ENCODE measurements at places on chromosomes 16 and 17.

GRCh38 chr16:79845734-79846135, 245.2 kb upstream of the MAF start:
- DNase-seq, result no peak
- no peaks in the 10 kb centered on the region for H3K4me1 ChIP-seq
- no peaks in the 10 kb centered on the region for H3K27me3 ChIP-seq
- H3K27ac ChIP-seq, result no peak overlapping the region
- no peak overlapping the region for H3K4me3 ChIP-seq
- H3K36me3 ChIP-seq, result no peaks in the 10 kb centered on the region

GRCh38 chr16:25563700-25564099, 128.1 kb upstream of the HS3ST4 start:
- no peak for DNase-seq
- H3K4me3 ChIP-seq, result no peak overlapping the region
- H3K36me3 ChIP-seq, result peaks cover 9% of the 10 kb centered on the region
- H3K27me3 ChIP-seq, result no peaks in the 10 kb centered on the region
- peaks cover 6% of the 10 kb centered on the region for H3K4me1 ChIP-seq

DNA sequence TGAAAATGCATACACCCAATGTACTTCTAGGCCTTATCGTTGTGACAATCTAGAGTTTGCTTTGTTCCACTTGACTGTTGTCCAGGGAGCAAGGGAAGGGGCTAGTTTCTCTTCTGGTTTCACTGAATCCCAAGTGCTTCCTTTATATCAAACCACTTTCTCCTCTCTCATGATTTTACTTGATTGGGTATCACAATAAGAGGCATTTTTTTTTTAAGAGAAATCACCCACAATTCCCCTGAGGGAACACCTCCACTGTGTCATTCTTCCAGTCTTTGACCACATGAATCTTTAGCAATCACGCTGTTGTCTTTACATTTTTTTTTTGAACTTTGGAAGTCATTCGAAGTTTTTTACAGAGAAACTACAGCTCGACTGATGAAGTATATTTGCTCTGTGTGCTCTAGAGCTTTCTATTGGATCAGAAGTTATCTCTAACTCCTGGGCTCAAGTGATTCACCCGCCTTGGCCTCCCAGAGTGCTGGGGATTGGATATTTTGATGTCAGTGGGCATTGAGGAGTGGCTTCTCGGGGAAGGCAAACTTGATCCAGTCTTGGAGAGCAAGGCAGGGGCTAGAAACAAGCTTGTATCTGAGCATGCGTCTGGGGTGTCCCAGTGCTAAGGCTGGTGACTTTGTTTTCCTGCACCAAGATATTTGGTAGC, 3.0 kb downstream of the CDH1 start:
- peaks cover 13% of the 10 kb centered on the region for H3K4me1 ChIP-seq
- H3K27me3 ChIP-seq, result no peaks in the 10 kb centered on the region
- H3K4me3 ChIP-seq, result peak overlapping the region; percentile 22
- DNase-seq, result no peak
- H3K36me3 ChIP-seq, result peaks cover 10% of the 10 kb centered on the region

GRCh38 chr16:3920206-3920605, 39.7 kb upstream of the CREBBP start:
- DNase-seq, result no peak
- H3K36me3 ChIP-seq, result peaks cover 4% of the 10 kb centered on the region
- H3K4me1 ChIP-seq, result no peaks in the 10 kb centered on the region

- peaks cover 8% of the 10 kb centered on the region for H3K36me3 ChIP-seq
- H3K4me1 ChIP-seq, result no peaks in the 10 kb centered on the region
- no peaks in the 10 kb centered on the region for H3K27me3 ChIP-seq
Observed at GRCh38 chr17:46136820-46137219, 56.4 kb downstream of the KANSL1 start.

DNA sequence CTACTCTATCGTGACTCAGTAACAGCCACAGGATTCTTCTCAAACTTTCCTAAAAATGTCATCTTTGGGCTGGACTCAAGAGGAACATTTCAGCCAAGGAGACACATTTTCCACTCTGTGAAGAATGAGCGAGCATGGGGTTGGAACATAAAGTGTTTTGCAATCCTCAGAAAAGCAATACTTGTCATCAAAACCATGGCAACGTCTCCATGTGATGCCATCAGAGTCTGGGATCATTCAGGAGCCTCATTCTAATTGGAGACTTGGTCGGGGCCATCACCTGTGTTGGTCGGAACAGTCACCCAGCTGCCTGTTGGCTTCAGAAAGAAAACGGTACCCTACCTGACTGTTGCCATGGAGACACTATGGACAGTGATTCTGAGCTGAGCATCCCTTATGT, 25.5 kb downstream of the MYOCD start:
- H3K36me3 ChIP-seq, result no peaks in the 10 kb centered on the region
- H3K27me3 ChIP-seq, result no peaks in the 10 kb centered on the region
- H3K27ac ChIP-seq, result no peak overlapping the region
- no peak overlapping the region for H3K4me3 ChIP-seq
- no peak for DNase-seq

DNA sequence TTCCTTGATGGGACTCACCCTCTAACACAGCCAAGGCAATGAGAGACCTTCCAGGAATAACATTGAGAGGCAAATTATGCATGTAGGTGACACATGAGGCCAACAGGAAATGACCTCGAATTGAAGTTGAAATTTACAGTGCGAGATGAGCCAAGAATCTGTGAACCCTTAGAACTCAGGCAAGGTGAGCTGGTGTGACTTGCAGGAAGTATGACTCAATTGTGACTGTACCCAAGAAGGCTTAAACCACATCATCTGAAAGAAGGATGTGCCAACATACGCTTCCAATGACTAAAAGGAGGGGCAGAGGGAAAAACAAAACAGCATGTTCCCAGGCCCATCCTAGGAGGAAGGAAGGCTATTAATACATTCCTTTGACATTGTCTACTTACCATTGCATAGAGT, 44.8 kb downstream of the PITPNC1 start:
- DNase-seq, result no peak
- H3K4me1 ChIP-seq, result peaks cover 7% of the 10 kb centered on the region
- H3K27me3 ChIP-seq, result no peaks in the 10 kb centered on the region

GRCh38 chr17:50288306-50288705, 14.0 kb downstream of the TMEM92 start:
- H3K27me3 ChIP-seq, result no peaks in the 10 kb centered on the region
- no peak overlapping the region for H3K27ac ChIP-seq
- DNase-seq, result no peak
- no peak overlapping the region for H3K4me3 ChIP-seq
- H3K4me1 ChIP-seq, result peaks cover 5% of the 10 kb centered on the region
- peaks cover 2% of the 10 kb centered on the region for H3K36me3 ChIP-seq

GRCh38 chr16:1154291-1154886, 1.5 kb downstream of the CACNA1H start:
- H3K27me3 ChIP-seq, result no peaks in the 10 kb centered on the region
- no peaks in the 10 kb centered on the region for H3K36me3 ChIP-seq
- no peak overlapping the region for H3K27ac ChIP-seq
- no peaks in the 10 kb centered on the region for H3K4me1 ChIP-seq
- DNase-seq, result no peak

DNA sequence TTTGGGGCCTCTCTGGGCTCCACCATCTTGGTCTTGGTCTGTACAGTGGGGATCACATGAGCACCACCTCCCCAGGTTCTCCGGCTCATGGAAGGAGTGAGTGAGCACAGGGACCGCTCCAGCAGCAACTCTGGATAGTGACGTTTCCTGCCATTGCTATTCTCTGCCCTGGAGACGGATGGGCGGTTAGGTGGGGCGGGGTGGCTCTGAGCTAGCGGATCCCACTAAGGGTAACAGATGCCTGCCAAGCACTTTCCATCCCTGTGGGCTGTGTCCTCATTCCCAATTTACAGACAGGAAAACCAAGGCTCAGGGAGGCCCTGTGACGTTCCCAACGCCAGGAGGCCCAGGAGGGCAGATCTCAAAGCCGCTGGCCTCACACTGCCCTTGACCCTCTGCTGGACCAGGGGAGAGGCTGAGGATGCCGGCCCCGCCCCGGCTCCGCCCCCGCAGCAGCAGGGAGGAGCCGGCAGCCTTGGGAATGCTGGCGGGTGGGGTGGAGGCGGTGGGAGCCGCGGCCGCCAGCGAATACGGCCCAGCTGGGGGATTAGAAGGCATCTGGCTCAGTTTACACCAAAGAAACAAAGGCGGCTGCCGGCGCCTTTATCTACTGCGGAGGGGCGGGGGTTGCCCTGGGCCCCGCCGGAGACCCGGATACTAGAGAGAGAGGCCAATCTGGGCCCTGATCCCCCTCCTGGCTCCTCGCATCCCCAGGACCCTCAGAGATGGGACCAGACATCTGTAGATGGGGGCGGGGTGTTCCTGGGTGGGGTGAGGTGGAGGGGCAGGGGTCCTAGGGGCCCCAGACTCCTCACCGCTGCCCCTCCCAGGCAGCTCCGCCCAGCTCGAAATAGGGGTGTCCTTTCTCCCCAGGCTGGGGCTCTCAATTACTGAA, 122.3 kb upstream of the CIBAR2 start:
- H3K4me1 ChIP-seq, result no peaks in the 10 kb centered on the region

- H3K4me3 ChIP-seq, result no peak overlapping the region
- no peaks in the 10 kb centered on the region for H3K27me3 ChIP-seq
- no peaks in the 10 kb centered on the region for H3K4me1 ChIP-seq
Observed at GRCh38 chr17:20823905-20824304, 218.9 kb downstream of the USP22 start.

DNA sequence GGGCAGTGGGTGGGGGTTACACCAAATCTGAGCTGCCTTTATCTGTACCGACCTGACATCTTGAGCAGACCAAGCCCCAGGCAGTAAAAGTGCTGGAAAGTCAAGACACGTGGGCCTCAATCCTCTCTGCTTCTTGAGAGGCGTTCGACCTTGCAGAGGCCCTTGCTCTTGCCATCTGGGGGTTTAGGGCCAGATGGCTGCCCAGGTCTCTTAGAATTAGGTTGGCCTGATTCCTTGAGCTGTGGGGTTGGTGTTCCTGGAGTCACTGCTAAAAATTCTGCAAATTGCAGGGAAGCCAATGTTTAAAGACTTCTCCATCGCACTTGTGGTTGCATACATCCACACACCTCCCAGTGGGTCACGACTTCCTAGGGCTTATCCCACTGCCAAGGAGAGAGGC, 238.2 kb upstream of the ASIC2 start:
- peaks cover 11% of the 10 kb centered on the region for H3K36me3 ChIP-seq
- DNase-seq, result no peak
- H3K4me3 ChIP-seq, result no peak overlapping the region

DNA sequence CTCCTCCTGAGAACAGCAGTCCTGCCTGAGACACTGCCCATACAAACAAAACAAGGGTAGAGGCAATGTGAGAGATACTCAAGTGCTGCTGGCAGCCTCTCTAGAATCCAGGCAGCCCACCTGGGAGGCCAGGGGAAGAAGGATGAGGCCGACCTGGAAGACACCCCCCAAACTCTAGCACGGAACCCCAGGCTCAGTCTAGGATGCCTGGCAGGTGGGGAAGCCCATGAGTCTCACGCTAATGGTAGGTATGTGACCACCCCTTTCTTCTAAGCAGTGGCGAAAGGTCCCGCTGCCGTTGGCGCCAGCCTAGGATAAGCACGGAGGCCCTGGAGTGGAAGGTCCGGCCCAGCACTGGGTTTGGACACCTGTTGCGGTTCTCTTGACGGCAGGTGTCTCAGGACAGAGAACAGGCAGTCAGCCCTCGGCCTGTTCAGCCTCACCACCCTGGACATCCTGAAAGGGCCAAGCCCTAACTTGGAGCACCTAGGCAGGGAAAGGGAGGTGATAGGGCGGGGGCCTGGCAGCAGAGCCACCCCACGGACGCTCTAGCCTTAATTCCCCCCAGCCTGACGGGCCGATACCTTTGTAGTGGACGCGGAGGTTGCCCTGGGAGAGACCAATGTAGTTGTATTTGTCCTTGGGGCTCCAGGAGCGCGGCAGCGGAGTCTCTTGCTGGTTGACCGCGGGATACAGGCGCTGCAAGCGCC, 487 bp downstream of the RANBP10 start:
- peak overlapping the region; percentile 92 for H3K4me3 ChIP-seq
- no peak for DNase-seq
- no peaks in the 10 kb centered on the region for H3K27me3 ChIP-seq
- H3K4me1 ChIP-seq, result 0 out of 2 replicates have a peak, but pooled peaks cover 3% of the 10 kb centered on the region

DNA sequence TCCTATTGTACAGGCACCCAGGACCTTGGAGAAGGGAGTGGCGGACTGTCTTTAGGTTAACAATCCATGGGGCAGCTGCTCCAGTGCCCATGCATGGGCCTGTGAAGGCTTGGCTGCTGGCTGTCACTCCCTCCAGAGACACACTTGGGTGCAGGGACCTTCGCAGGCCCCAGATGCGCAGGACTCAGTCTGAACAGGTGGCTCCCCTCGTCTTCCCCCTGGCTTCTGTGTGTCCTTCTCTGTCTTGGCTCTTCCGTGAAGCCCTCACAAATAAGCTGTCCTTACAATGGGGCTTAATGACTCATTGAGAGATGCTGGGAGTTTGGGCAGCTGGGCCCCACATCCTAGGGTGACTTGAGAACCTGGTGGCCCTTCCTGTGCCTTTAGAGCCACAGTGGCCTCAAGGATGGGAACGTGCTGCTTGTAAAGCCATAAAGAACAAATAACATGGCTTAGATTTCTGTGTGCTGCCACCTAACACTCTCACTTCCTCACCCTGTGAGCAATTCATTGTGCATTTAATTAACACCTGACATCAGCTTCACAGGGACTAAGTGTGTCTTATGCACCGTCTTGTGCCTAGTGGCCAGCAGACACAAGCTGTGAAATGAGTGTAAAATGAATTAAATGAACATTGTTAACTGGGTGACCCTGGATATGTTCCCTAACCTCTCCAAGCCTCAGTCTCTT, 340.7 kb downstream of the SNX29 start:
- no peaks in the 10 kb centered on the region for H3K36me3 ChIP-seq
- peaks cover 5% of the 10 kb centered on the region for H3K4me1 ChIP-seq
- no peak overlapping the region for H3K4me3 ChIP-seq
- H3K27ac ChIP-seq, result no peak overlapping the region

DNA sequence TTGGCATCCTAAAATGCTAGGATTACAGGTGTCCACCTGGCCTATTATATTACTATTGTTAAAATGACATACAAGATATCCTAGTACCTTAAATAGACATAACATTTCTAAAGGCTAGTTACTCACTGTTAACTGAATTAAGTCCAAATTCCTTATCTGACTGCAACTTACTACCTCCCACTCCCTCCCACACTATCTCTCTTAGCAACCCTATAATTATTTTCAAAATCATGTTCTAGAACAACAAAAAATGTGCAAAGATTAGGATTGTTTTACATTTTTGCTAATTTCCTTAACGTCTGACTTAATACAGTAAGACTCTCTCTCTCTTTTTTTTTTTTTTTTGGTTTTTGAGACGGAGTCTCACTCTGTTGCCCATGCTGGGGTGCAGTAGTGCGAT, 2.2 kb upstream of the ATF7IP2 start:
- peaks cover 9% of the 10 kb centered on the region for H3K36me3 ChIP-seq
- no peak overlapping the region for H3K4me3 ChIP-seq
- no peaks in the 10 kb centered on the region for H3K27me3 ChIP-seq
- no peak overlapping the region for H3K27ac ChIP-seq
- no peak for DNase-seq

GRCh38 chr17:28370744-28371103, 617 bp upstream of the VTN start:
- H3K4me1 ChIP-seq, result peaks cover 2% of the 10 kb centered on the region
- DNase-seq, result no peak
- H3K27me3 ChIP-seq, result peaks cover 12% of the 10 kb centered on the region
